ENCODE measurements at places on chromosomes 2 and 18.

GRCh38 chr2:47479863-47480262 lies 76.9 kb downstream of the MSH2 start:
- no peak for DNase-seq

DNA sequence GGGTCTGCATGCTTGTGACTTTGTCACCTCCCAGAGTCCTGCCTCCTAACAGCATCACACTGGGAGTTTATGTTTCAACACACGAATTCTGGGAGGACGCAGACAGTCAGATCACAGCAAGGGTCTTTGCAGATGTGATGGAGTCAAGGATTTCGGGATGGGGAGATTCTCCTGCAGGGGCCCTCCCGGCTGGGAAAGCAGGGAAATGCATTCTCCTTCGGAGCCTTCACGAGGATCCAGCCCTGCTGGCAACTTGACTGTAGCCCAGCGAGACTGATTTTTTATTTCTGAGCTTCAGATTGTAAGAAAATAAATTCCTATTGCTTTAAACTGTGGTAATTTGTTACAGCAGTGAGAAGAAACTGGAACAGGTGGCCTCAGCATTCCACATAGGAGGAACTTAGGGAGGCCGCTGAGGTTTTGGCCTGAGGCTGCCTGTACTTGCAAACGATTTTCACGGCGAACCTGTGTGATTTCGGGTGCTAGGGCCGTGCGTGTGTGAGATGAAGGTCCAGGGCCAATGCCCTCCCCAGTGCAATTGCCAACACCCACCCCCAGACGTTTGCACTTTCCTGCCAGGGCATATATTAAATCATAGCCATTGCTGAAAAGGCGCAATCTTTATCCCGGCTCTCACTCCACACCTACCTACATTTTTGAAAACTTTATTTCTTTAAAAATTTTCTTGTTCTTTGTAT lies 79.8 kb downstream of the ASB1 start:
- no peak for DNase-seq

DNA sequence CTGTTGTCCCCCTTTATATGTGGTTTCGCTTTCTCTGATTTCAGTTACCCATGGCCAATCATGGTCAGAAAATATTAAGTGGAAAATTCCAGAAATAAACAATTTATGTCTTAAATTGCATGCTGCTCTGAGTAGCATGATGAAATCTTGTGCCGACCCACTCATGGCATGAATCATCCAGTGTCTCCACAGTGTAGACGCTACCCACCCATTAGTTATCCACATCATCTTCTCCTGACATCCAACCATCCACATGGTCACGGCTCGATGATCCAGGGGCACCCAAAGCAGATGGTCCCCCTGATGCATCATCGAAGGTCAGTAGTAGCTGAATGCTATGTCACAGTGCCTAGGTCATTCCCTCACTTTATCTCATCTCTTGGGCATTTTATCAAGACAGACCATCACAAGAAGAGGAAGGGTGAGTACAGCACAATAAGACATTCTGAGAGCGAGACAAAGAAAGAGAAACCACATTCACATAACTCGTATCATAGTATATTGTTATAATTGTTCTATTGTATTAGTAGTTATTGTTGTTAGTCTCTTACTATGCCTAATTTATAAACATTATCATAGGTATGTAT lies 44.1 kb upstream of the ACKR3 start:
- no peak for DNase-seq

DNA sequence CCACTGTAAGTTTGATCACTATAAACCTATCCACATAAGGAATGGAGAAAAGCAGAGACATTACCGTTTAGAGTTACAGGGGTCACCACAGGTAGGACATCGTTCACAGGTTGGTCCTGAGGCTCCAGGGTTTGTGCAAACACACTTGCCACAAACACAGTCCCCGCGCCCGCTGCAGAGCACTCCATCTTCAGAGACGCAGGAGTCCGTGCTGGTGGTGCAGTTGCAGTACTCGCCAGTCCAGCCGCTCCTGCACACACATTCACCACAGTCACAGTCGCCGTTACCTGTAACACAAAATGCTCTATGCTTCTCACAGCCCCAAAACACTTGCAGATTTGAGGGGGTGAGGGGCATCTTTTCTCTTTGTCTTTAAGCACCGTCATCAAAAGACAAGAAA lies 63.9 kb upstream of the PLA2R1 start:
- DNase-seq: no peak

GRCh38 chr2:227163998-227164762 lies at the start of the genes COL4A3 and COL4A4:
Gene COL4A3, plus strand, starts transcription at chr2:227164624. Its CDS starts 103 bp downstream, at chr2:227164727.
Gene COL4A4, minus strand, starts transcription at chr2:227164205. Its CDS starts 16,722 bp downstream, at chr2:227147483.
- DNase-seq: peak; percentile 78

DNA sequence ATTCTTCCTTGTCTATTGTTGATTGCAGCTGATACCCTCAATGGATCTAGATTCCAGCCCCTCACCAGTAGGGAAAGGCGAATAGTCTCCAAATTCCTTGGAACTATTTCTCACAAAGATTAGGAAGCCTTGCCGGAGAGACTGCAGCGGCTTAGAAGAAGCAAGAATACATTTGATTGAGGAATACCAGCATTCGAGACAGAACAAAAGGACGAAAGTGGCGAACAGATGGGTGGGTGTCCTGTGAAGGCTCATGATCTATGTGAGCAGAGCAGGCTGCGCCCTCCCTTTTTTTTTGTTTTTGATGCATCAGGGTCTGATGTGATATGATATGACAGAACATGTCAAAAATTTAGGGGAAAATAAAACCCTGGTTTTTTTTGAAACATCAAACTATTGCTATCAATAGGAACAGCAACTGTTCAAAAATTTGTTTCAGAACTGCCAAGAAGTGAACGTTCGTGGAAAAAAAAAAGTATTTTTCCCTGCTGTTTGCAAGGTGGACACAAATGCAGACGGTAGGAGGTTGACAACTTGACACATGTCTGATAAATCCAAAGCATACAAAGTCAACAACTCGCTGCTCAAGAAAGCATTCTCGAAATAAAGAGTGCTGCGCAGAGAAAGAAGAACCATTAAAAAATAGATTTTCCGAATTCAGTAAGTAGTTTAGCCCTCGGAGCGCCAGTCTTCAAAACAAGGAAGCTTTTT lies 49.1 kb downstream of the PTGR3 start:
- no peak for DNase-seq

DNA sequence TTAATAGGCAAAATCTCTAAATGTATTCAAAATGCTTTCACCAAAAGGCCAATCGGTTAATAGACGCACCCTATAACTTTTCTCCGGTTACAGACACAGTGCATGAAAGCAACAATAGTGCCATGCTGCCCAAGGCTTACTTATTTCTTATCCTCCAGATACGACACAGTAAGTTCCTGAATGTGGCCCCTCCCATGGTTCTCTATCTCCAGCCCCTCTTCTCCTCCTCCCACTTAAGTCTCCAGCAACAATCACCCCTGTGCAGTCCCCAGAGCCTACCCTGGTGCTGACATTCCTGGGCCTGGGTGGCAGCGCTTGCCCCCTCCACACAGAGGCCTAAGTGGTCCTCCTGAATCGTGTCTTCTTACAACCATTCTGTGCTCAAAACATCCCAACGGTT lies 3.6 kb downstream of the KIDINS220 start:
- no peak for DNase-seq

GRCh38 chr2:127707890-127708648 lies 6.8 kb downstream of the SFT2D3 start:
- DNase-seq: no peak

DNA sequence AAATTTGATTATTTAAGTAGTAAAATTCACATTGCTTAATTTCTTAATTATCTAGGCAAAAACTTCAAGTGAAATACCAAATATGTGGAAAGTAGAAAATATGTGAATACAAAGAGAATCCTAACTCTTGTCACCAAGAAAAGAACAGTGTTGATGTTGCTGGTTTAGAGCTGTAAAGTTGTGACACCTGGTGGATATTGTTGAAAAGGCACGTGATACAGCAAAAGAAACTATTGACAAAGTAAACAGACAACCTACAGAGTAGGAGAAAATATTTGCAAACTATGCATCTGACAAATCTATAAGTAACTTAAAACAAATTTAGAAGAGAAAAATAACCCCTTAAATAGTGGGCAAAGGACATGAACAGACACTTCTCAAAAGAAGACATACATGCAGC lies 25.6 kb upstream of the ZC3H15 start:
- no peak for DNase-seq
